ENCODE measurements at places on chromosomes 7 and 10.

- peak; percentile 77 for DNase-seq
Observed at GRCh38 chr7:17521437-17521836, 223.0 kb downstream of the AHR start.

- DNase-seq: no peak
Observed at GRCh38 chr10:80739963-80740715, 202.4 kb downstream of the SH2D4B start.

- DNase-seq: peak; percentile 97
Observed at GRCh38 chr7:36084485-36085091, 68.5 kb upstream of the EEPD1 start.

GRCh38 chr10:91593834-91594233, 39.0 kb downstream of the PPP1R3C start:
- DNase-seq: no peak

DNA sequence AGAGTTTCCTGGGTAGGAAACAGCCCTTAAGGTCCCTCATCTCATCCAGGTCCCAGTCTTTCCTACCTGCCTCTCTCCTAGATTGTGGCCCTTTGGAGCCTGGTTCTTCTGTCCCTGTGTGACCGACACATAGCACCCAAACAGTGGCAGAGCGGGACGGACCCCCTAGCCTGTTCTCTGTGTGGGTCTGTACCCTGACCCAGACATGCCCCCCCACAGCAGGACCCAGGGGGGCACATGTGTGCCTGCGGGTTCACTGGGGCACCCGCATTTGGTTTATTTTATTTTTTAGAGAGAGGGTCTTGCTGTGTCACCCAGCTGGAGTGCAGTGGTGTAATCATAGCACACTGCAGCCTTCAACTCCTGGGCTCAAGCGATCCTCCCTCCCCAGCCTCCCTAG, 11.5 kb downstream of the LIMK1 start:
- DNase-seq: no peak

- peak; percentile 37 for DNase-seq
Observed at GRCh38 chr10:75407713-75408508, 6.3 kb upstream of the ZNF503 start.

DNA sequence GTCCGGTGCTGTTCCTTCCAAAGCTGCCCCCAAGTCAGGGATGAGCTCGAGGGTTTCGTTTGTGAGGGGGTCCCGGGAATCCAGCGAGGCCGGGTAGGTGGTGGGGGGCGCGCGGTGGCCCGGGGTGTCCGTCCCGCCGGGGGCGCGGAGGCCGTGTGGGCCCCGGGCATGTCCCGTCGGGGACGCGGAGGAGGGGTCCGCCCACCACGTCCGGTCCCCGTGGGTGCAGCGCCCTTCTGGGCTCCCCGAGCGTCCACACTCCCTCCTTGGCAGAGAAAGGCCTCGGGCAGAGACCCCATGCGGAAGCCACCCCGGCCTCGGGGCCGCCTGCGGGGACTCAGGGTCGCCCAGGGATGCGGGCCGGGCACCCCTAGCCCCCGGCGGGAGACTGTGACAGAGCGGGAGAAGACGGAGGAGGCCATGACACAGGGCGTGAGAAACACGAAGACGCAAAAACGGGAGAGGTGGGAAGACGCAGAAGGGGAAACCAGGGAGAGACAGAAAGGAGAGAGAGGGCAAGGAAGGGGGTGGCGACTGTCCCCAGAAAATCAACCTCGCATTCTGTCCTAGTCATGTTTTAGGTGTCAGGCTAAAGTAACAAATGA, 640 bp upstream of the ZNF425 start:
- DNase-seq: peak; percentile 62

- no peak for DNase-seq
Observed at GRCh38 chr7:77831481-77831880, 32.9 kb downstream of the PHTF2 start.

- peak; percentile 83 for DNase-seq
Observed at GRCh38 chr7:33040803-33041516, 21.6 kb downstream of the NT5C3A start.

DNA sequence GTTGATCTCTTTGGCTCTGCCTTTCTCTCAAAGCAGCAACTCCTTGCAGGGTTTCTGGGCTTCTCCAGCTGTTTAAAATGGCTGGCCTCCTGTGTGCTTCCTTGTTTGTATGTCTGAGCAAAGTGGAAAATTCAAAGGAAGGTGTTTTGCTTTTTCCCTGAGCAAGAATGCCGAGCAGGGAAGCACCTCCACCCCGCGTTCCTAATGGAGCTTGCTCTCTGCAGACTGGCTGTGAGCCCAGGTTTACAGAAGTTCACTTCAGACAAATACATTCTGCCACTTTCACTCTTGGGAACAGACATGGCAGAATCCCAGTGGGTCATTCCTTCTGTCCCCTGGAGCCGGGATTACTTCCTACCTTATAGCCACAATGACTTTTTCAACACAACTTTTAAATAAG, 181.8 kb upstream of the AGK start:
- DNase-seq: peak; percentile 34

DNA sequence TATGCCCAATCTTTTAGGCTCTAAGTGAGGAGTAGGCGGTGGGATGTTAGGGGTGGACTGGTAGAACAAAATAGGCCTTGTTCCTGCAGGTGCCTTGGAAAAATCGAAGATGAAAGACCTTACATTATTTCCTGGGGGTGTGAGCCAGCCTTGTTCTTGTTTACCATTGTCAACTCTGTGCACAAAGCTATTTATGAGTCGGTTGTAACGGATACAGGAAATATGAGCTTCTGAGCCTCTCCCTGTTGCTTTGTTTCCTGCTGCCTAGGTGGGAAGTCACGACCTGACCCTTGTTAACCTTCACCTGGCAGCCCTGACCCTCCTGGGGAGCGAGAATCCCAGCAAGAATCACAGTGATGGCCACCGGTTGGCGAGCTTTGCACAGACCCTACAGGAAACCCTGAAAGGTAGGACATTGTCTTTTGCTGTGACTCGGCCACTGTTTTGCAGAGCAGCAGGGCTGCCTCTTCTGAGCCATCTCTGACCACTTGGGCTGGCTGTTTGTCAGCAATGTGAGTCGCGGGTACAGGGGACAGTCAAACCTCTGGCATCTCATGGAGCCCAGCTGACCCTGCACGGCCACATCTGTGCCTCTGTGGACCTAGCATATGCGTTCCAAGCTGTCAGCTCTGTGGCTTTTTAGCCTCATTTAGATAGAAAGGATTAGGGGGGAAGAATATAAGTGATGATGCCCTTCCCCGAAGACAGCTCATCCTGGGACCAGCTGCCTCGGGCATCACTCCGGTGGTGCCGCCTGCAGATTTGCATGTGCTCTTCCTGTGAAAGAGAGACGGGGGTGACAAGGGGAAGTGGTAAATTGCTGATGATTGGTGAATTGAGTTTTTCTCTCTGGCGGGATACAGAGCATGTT, 102.1 kb upstream of the ANLN start:
- DNase-seq: peak; percentile 57

DNA sequence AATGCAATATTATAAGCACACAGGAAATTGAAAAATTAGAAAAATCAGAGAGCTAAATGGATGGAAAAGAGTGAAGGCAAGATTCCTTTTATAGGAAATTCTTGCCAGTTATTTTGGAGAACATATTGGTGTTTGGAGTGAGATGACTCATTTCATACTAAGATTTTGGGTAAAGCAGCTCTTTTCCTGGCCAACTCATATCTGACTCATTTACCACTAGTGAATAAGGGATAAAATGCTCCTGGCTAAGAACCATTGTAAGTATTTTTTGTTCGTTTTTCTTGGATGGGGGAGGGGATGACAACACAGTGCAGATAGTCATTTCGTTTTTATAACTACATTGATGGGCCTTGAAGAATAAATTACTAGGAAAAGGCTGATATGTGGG, 139.3 kb downstream of the TWIST1 start:
- DNase-seq: peak; percentile 70

DNA sequence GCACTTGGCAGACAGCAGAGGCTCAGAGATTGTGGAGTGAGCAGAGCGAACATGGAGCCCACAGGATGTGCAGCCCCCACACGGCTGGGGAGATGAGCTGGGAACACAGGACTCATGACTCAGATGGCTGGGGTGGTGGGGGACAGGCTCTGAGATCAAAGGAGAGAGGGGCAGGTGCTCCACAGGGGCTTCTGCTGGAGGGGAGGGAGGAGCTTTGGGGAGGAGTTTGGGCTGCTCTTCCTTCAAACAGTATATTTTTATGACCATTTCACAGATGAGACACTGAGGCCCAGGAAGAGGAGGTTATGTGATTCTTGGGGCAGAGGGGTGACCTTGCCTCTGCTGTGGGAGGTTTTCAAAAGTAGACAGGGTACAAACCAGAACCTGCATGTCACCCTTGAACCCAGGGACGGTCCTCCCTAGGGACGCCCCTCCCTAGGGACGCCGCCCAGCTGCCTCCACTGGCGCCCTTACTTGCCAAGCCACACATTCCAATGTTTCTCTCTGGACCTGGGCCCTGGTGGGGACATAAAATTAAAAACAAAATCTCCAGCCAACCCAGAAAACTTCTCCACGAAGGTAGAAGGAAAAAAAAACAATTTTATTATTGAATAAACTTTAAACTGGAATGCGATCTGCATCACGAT, 981 bp upstream of the CRYGN start:
- DNase-seq: no peak

DNA sequence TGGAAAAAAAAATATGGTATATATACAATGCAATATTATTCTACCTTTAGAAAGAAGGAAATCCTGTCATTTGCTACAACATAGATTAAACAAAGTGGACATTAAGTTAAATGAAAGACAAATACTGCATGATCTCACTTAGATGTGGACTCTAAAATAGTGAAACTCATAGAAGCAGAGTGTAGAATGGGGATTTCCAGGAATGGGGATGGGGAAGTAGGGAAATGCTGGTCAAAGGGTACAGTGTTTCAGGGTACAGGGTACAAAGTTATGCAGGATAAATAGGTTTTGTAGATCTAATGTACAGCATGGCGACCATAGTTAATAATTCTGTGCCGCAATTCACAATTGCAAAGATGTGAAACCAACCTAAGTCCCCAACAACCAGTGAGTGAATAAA, 385.5 kb downstream of the SFMBT2 start:
- no peak for DNase-seq

DNA sequence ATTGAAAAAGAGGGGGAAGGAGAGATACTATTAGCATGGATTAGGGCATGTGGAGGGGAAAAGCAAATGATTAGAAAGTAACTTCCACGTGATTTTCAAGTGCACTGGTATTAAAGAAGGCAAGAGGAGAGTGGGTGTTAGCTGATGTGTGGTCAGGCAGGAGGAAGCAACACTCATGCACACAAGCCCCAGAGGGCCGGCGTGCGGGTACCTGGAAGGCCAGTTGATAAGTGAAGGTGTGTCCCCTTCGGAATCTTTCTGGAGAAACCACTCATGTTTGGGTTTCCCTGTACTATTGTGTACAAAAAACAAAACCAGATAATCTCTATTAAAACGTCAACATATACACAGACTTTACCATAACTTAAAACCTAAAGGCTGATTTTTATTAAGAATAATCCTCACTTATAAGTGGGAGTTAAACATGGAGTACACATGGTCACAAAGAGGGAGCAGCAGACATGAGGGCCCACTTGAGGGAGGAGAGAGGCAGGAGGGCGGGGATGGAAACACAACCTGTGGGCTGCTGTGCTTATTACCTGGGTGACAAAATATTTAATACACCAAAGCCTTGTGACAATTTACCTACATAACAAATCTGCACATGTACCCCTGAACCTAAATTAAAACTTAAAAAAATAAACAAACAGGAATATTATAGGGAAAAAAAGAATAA, 98.9 kb downstream of the SVIL start:
- no peak for DNase-seq

- DNase-seq: no peak
Observed at GRCh38 chr10:114427124-114427852, 23.0 kb upstream of the AFAP1L2 start.

GRCh38 chr7:138753150-138753518, 44.7 kb upstream of the TMEM213 start:
- no peak for DNase-seq

GRCh38 chr7:73986158-73986631, 41.8 kb upstream of the ELN start:
- no peak for DNase-seq

GRCh38 chr7:154937837-154938236, 65.1 kb downstream of the PAXIP1 start:
- DNase-seq: no peak

DNA sequence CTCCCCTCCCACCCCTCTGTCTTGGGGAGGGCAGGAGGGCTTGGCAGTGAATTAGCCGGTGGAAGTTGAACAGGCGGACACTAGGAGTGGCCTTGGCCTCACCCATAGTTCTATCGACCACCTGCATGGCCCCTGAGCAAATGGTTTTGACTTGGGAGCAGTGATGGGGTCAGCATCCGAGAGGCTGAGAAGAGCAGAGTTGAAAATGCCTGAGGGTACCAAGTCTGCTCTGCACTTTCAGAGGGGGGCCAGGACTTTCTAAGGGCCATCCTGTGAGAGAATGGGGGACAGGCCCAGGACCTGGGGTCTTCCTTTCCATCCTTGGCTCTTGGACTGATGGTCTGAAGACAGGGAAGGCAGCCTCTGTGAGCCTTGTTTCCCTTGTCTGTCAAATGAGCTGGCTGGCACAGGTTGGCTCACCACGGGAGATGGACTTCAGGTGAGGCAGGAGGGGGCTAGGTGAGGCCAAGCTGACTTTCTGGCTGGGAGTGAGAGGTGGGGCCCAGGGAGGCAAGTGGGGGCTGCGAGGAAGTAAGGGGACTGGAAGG, 29.4 kb downstream of the CDH23 start:
- DNase-seq: no peak

GRCh38 chr10:66639371-66639770, 286.5 kb upstream of the LRRTM3 start:
- peak; percentile 3 for DNase-seq

GRCh38 chr7:155581107-155581830, 34.9 kb upstream of the CNPY1 start:
- peak; percentile 14 for DNase-seq

- DNase-seq: no peak
Observed at GRCh38 chr7:27316311-27316710, 73.7 kb downstream of the EVX1 start.

GRCh38 chr10:96370584-96371157, 11.9 kb upstream of the OPALIN start:
- peak; percentile 54 for DNase-seq

DNA sequence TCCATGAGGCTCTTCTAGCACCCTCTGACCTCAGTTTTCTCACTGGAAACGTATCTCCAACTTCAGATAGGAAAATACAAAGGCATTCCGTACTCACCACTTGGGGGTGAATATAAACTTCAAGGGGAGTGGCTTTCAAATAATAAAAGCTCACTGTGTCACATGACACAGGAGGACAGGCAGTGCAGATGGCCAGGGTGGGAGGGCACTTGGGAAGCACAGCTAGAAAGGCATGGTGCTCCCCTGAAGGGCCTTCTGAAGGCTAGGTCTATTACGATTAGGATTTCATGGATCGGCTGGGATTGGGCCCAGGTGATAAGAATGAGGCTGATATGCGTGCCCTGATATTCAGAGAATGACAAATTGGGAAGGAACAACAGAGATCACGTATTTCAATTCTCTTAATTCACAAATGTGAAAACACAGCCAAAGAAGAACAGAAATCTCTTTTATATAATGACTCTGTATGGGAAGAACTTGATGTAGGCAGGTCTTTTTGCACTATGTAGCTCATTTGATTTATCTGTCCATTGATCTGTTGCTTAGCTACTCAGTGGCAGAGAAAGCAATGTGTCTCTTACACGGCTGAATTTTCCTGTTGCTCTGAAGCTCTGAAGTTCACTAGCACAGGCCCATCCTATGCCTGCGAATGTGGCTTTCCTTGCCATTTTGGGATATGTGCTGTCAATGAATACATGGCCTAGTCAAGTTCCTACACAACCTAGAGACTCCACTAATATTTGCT, 83.0 kb downstream of the BEND7 start:
- no peak for DNase-seq

- no peak for DNase-seq
Observed at GRCh38 chr7:1311406-1312135, 78.9 kb downstream of the UNCX start.
